ENCODE measurements at places on chromosomes 3 and 15.

DNA sequence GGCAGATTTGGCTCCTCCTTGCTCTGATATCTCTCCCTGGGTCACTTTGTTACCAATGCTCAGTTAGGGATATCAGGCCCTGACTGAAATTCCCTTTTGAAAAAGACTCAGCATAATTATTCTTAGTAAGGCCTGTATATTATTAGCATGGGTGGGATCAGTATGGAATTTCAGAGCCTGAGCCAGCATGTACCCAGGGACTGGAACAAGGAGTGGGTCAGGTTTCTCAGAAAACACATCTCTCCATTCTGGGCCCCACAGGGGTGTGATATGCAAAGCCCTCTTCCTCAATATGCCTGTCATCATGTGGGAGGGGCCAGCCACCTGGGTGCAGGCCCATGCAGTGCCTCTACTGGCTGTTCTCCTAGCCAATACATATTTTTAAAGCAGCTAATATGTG is 423.2 kb downstream of the EPHB1 start:
- no peak for DNase-seq

- DNase-seq = no peak
These were observed 486.7 kb downstream of the DIPK2A start for GRCh38 chr3:144458283-144458682.

GRCh38 chr15:44968475-44968874 is 12.0 kb downstream of the TERB2 start:
- DNase-seq = no peak

DNA sequence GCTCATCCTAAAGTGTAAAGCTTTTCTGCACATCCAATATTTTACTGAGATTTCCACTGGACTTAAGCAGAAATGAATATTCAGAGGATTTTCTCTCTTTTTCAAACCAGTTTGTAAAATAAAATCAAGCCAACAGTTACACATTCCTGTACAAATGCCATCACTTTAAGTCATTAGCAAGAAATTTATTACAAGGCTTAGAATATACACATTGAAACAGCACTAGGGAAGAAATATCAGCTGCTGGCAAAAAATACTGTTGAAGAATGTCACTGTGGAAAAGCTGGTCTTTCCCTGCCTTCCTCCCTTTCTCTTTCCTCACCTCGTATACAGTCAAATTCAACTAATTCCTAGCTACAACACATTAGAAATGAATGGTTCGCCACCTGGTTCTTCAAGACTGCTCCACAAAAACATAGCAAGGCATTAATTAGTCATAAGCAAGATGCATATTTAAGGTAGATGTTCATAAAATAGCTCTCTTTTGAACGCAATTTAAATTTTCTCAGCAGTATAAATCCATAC is 21.3 kb downstream of the PLOD2 start:
- DNase-seq = no peak

GRCh38 chr3:134721214-134721613 is 70.4 kb upstream of the KY start:
- DNase-seq = no peak

GRCh38 chr15:84938726-84939125 is 42.9 kb upstream of the PDE8A start:
- DNase-seq = no peak

DNA sequence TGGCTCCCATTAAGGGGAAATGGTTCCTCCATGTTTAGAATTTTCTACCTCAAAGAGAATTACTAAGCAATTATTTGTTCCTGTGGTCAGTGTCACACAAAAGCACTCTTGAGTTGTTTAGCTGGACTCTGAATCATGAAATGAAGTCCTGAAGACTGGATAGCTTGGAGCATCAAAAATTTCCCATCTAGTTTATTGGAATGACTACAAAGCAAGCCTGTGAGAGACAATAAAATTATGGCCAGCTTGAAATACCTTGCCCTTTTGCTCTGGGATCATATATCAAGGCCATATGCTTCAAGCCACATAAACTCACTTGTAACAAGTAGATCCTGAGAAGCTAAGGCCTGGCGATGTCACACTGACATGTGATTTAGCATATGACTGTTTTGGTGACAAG is 292.3 kb downstream of the TIGIT start:
- no peak for DNase-seq

DNA sequence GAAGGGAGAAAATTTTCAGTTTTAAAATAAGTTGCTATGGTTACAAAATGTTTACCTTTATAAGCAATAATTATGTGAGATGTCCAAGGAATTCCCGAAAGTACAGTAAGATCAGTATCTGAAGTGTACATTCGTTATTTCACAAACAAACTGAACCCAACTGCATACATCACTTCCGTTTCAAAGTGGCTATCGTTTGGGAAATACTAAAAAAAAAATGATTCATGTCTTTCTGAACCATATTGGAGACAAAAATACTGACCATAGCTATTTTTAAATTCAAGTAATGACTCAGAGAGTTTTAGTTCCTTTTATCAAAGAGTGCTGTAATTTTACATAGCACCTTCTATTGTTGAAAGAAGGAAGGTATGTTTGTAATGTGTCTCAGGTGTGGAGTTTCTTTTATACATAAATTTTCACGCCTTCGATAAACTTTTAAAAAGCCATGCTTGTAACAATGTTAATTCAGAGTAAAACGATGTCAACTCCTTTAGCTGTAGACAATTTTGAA is 8.0 kb upstream of the ANKRD28 start:
- DNase-seq = no peak

DNA sequence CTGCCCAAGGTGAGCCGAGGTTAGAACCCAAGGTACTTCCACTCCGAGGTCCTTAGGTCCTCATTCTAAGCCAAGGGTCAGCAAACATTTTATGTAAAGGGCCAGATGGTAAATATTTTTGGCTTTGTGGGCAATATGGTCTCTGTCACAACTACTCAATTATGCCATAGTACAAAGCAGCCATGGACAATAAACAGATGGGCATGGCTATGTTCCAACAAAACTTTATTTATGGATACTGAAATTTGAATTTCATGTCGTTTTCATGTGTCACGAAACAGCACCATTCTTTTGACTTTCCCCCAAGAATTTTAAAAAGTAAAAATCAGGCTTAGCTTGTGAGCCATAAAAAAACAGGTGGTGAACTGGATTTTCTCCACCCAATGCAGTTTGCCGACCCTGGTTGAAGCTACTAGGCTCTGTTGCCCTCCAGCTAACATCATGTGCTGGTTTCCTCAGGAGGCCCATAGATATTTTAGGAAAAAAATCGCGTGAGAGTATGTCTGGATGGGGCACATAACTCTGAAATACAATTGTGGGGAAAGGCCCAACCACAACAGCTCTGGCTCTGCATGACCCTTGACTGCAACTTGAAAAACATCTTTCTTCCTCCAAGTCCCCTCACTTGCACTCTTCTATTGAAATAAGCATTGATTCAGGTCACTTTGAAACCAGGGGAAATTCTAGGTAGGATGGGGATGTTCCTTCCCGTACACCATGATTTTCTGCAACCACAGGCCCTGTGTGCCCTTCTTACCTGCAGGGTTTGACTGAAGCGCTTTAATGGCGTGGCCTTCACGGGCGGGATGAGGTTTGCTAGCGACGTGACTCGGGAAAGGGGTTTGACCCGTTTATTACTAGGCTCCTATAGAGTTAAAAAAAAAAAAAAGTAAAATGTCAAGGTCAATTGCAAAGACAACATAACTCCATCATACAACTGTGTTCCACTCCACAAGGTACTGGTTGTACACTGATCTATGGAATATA is 28.5 kb downstream of the ARHGEF3 start:
- no peak for DNase-seq

- no peak for DNase-seq
These were observed 548.5 kb downstream of the OCA2 start for GRCh38 chr15:27550635-27551034.

- DNase-seq = no peak
These were observed 108.8 kb upstream of the CRBN start for GRCh38 chr3:3288255-3288654.

GRCh38 chr3:177195242-177195991 is 1.9 kb downstream of the TBL1XR1 start:
- no peak for DNase-seq

GRCh38 chr3:16378920-16379319 is 113.9 kb downstream of the OXNAD1 start:
- DNase-seq = no peak

DNA sequence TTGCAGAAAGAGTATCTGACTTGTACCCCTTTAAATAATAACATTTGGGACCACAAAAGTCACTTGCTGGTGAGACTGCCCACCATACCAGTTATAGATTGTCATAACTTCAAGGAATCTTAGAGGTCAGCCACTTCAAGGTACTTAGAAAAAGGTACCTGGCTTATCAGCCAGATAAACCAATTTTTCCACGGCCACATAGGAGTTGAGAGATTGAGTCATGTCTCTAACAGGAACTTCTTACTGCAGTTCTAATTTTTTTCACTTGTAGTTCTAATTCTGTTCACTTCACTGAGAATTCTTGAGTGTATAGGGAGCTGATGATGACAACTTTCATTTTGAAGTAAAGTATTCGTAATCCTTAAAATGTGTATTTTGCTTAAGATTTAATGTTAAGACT is 317.1 kb upstream of the CBLB start:
- DNase-seq = no peak

GRCh38 chr3:114442246-114442645 is 148.4 kb downstream of the TIGIT start:
- no peak for DNase-seq

- DNase-seq = no peak
These were observed 25.3 kb downstream of the ADGRG7 start for GRCh38 chr3:100634493-100635272.

DNA sequence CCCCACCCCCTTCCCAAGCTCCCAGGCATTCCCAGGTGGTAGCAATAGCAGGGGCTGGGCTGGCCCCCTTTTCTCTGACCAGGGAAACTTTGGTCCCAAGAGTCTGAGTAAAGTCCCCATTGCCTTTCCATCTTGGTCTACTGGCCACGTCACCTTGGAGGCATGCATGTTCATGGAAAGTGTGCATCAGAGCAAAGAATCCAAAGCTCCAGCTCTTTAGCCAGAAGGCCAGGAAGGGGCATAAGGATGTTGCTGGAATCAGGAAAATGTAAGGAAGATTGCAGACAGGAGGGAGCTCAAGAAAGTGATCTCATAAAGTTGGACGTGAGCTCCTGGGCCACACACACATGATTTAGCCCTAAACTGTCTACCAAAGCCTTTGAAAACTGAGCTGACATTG is 63.6 kb downstream of the KBTBD12 start:
- no peak for DNase-seq

DNA sequence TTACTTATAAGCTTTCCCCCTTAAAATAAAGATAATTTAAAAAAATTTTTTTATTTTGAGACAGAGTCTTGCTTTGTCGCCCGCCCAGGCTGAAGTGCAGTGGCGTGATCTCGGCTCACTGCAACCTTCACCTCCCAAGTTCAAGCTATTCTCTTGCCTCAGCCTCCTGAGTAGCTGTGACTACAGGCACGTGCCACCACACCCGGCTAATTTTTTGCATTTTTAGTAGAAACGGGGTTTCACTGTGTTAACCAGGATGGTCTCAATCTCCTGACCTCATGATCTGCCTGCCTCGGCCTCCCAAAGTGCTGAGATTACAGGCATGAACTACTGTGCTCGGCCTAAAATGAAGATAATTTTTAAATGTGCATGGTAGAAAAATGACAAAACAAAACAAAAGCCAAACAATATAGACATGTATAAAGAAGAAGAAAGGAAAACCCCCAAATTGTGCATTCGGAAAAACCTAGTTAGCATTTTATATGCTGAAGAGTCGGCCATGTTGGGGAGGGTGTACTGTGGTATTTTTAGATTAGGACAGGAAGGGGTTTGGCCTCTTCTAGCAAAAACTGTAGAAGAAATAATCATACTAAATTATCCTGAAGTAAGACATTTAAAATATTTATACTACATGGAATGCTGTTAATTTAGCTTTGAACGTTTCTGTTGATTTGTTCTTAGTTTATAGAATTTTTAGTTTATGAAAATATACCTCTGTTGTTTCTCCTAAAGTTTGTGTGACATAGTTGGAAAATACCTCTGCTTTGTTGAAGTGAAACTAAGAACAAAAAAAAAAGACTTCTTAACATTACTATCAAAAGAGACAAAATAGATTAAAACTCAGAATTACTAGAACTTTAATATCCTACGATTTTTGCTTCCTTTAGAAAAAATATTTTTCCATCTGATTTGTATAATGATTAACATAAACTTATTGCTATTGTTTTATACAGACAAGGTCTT is 7.4 kb downstream of the APPL1 start:
- no peak for DNase-seq

DNA sequence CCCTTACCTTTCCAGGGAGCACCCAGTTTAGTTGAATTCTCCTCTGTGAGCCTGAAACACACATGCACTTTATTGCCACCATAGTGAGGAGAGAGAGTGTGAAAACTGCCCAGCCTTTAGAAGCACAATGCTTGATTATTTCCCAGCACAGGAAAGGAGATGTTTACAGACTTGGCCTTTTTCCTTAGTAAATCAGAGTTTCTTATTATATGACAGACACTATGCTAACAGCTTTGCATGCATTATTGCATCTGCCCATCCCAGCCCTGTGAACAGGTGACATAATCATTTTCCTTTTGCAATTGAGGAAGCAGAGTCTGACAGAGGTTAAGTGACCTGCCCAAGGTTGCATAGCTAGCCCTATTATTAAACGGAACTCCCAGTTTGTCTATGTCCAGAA is 36.5 kb downstream of the CAPN3 start:
- no peak for DNase-seq

GRCh38 chr3:123638936-123639689 is 54.3 kb upstream of the HACD2 start:
- no peak for DNase-seq

DNA sequence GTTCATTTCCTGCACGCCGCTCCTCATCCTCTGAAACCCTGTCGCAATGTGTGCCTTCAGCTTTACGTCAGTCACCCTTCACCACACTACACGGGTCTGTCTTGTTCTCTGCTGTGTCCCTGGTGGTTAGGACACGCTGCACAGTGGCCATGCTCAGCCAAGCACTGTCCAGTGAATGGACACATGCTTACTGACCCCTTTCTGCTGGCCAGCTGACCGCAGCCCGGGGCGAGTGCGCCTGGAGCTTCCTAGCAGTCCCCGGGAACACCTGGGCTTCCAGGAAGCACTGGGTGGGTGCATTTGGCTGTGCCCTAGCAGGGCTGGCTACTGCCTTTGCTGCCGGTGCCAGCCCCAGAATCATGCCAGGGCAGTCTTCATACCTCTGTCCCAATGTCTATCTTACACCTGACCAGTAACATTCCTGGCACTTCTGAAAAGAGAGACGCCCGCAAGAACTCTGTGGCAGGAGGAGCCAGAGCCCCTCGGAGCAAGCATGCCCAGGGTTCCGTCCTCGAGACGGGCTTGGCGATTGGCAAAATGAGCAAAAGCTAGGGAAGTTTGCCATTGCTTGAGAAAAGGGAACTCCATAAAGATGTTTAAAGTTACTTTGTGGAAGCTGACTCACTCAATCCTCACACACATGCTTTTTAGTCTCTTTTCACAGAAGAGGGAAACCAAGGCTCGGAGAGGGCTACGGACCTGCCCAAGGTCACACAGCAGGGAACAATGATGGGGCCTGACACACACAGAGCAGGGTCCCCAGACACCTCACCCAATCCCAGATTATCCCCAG is 15.7 kb upstream of the ZXDC start:
- DNase-seq = no peak

- no peak for DNase-seq
These were observed 72.4 kb upstream of the FOXB1 start for GRCh38 chr15:59931646-59932261.

Data from activated T-helper 1 cell treated with Interleukin-2 at 50 U/mL for 16 hours (primary cell).